Glutamatergic neuron (in vitro differentiated cells): ENCODE measurements at places on chromosomes 5 and 9. TPM values are rescaled to one million over a fixed set of nuclear protein-coding genes. Genes with fewer than 3 reads are reported as not detected.

- no peak overlapping the region for H3K4me3 ChIP-seq
- no peaks in the 10 kb centered on the region for H3K36me3 ChIP-seq
- H3K27ac ChIP-seq: no peak overlapping the region
Observed at GRCh38 chr9:27566118-27566517, 7.2 kb downstream of the C9orf72 start.

- peaks cover 4% of the 10 kb centered on the region for H3K27me3 ChIP-seq
- no peak for DNase-seq
Observed at GRCh38 chr9:120265791-120266190, 314.2 kb downstream of the CDK5RAP2 start.

DNA sequence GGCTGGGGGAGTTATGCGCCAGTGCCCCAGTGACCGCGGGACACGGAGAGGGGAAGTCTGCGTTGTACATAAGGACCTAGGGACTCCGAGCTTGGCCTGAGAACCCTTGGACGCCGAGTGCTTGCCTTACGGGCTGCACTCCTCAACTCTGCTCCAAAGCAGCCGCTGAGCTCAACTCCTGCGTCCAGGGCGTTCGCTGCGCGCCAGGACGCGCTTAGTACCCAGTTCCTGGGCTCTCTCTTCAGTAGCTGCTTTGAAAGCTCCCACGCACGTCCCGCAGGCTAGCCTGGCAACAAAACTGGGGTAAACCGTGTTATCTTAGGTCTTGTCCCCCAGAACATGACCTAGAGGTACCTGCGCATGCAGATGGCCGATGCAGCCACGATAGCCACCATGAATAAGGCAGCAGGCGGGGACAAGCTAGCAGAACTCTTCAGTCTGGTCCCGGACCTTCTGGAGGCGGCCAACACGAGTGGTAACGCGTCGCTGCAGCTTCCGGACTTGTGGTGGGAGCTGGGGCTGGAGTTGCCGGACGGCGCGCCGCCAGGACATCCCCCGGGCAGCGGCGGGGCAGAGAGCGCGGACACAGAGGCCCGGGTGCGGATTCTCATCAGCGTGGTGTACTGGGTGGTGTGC is at the start of gene RXFP3:
Gene RXFP3 (plus strand): TSS at position 6 of the 636 bp plus-strand sequence. CDS start 355 bp downstream, at position 361.
- H3K27me3 ChIP-seq: peaks cover 7% of the 10 kb centered on the region
- H3K4me3 ChIP-seq: peak within 1 kb of the TSS; percentile 89
- DNase-seq: peak; percentile 31
- H3K4me1 ChIP-seq: peaks cover 15% of the 10 kb centered on the region
- H3K27ac ChIP-seq: no peak within 1 kb of the TSS

- no peak for DNase-seq
- peaks cover 3% of the 10 kb centered on the region for H3K27me3 ChIP-seq
- no peak overlapping the region for H3K4me3 ChIP-seq
- H3K27ac ChIP-seq: no peak overlapping the region
- peaks cover 19% of the 10 kb centered on the region for H3K4me1 ChIP-seq
Observed at GRCh38 chr5:67095346-67096171, 101.0 kb downstream of the CD180 start.

DNA sequence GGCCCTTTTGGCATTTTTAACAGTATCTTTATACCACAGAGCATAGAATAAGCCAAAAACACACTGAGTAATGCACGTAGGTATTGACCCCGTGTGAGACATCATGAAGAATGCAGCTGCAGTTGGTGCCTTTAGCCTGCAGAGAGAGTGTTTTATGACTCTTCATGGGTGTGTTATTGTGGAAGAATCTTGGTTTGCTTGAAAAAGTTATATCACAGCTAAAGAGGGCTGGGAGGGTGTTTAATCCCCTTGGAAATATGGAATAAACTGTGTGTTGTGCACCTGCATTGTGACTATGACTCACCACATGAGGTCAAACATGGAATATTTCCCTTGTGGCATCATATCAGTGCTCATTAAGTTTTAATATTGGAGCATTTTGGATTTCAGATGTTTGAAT is 458.7 kb downstream of the CDH9 start:
- no peaks in the 10 kb centered on the region for H3K4me1 ChIP-seq
- H3K4me3 ChIP-seq: no peak overlapping the region
- H3K27ac ChIP-seq: no peak overlapping the region
- DNase-seq: no peak

The STING1 gene
- not detected for total RNA-seq

- H3K27me3 ChIP-seq: peaks cover 4% of the 10 kb centered on the region
- no peak for DNase-seq
- no peaks in the 10 kb centered on the region for H3K4me1 ChIP-seq
- no peak overlapping the region for H3K27ac ChIP-seq
Observed at GRCh38 chr5:180689071-180689694, 39.8 kb upstream of the FLT4 start.

- no peaks in the 10 kb centered on the region for H3K4me1 ChIP-seq
- DNase-seq: no peak
- no peak overlapping the region for H3K4me3 ChIP-seq
- H3K36me3 ChIP-seq: no peaks in the 10 kb centered on the region
- H3K27me3 ChIP-seq: peaks cover 3% of the 10 kb centered on the region
- H3K27ac ChIP-seq: no peak overlapping the region
Observed at GRCh38 chr5:78925129-78925876, 59.8 kb downstream of the ARSB start.

GRCh38 chr9:13648676-13649075 is 369.2 kb upstream of the MPDZ start:
- no peak for DNase-seq
- H3K27ac ChIP-seq: no peak overlapping the region
- no peaks in the 10 kb centered on the region for H3K4me1 ChIP-seq
- no peak overlapping the region for H3K4me3 ChIP-seq
- H3K27me3 ChIP-seq: no peaks in the 10 kb centered on the region
- H3K36me3 ChIP-seq: no peaks in the 10 kb centered on the region

DNA sequence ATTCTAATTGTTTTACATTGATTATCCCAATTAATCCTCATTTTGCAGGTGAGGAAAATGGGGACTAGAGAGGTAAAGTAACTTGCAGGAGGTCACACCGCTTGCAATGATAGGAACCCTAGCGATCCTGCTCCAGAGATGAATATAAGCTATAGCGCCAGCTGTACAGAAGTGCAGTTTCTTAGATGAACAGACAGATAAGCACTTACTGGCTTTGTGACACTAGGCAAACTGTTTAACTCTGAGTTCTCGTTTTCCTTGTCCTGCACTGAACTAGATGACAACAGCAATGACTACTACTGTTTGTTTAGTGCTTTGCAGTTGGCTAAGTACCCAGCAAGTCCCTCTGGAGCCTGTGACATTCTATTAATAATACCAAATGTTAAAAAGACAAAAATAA is 11.1 kb downstream of the LHX6 start:
- peaks cover 47% of the 10 kb centered on the region for H3K27me3 ChIP-seq
- peaks cover 10% of the 10 kb centered on the region for H3K36me3 ChIP-seq
- no peak overlapping the region for H3K4me3 ChIP-seq
- no peak overlapping the region for H3K27ac ChIP-seq
- no peak for DNase-seq
- H3K4me1 ChIP-seq: peaks cover 18% of the 10 kb centered on the region

The ARRDC1 gene
- total RNA-seq: 22.5 TPM

- no peak for DNase-seq
- H3K4me1 ChIP-seq: no peaks in the 10 kb centered on the region
- H3K4me3 ChIP-seq: no peak overlapping the region
Observed at GRCh38 chr5:68554571-68555279, 339.2 kb downstream of the PIK3R1 start.

DNA sequence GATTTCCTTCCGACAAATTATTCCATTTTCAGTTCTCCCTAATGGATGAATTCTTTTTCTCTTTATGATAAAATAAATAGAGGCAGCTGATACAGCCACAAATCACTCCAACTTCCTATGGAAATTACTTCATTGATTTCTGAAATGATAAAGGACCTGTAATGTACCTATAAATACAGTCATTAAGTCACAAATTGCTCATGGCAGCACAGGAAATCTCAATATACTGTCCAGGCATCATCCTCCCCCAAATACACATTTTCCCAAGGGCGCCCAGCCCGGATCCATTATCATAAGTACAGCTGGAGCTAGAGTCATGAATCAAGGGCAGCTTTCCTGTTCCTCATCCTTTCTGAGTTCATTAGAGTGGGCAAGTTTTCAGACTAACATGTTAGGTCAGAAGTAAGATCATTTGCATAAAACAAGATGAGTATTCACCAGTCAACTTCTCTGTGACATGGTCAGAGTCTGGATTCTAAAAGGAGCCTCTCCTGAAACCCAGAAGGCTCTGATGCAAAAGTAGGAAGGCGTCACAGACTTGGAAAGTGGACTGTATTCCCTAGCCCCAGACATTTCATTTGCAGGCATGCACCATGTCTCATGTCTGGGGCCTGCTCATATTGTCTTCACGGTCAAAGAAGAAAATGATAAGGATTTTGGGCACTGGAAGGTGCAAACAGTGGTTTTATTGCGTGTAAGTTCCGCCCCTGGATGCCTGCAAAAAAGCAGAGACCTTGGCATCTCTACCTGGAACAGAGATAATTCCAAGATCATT is 383.2 kb downstream of the PLK2 start:
- DNase-seq: peak; percentile 23
- H3K27ac ChIP-seq: no peak overlapping the region
- H3K4me1 ChIP-seq: peaks cover 4% of the 10 kb centered on the region
- no peak overlapping the region for H3K4me3 ChIP-seq
- no peaks in the 10 kb centered on the region for H3K36me3 ChIP-seq

DNA sequence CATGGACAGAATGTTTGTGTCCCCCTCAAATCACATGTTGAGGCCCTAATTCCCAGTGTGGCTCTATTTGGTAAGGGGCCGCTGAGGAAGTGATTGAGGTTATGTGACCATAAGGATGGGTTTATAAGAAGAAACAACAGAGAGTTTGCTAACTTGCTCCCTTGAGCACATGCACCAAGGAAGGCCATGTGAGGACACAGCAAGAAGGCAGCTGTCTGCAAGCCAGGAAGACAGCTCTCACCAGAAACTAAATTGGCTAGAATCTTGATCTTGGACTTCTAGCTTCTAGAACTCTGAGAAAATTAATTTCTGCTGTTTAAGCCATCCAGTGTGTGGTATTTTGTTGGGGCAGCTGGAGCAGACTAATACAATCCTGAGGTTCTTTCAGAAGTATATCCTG is 35.2 kb upstream of the CDC42SE2 start:
- peaks cover 4% of the 10 kb centered on the region for H3K4me1 ChIP-seq
- no peak overlapping the region for H3K27ac ChIP-seq
- peaks cover 2% of the 10 kb centered on the region for H3K27me3 ChIP-seq
- no peak for DNase-seq
- H3K4me3 ChIP-seq: no peak overlapping the region
- H3K36me3 ChIP-seq: no peaks in the 10 kb centered on the region

DNA sequence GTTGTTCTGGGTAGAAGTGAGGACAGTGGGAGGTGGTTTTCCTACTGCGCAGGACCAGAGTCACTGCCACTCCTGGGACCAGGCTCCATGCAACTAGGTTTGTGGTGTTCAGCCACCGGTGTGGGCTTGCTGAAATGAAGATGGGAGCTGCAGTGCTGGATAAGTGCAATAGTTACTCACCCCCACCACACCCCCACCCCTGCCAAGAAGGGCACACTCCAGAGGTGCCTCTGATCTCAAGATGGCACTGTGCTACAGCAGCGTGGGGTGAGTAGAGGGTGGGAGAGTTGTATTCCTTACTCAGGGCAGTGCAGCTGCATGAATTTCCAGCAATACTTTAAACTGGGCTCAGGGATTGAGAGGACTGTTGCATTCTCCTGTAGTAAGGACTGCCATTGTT is 187.4 kb upstream of the TLX3 start:
- no peak for DNase-seq
- H3K4me3 ChIP-seq: no peak overlapping the region
- H3K27ac ChIP-seq: no peak overlapping the region
- no peaks in the 10 kb centered on the region for H3K36me3 ChIP-seq
- no peaks in the 10 kb centered on the region for H3K4me1 ChIP-seq
- no peaks in the 10 kb centered on the region for H3K27me3 ChIP-seq

DNA sequence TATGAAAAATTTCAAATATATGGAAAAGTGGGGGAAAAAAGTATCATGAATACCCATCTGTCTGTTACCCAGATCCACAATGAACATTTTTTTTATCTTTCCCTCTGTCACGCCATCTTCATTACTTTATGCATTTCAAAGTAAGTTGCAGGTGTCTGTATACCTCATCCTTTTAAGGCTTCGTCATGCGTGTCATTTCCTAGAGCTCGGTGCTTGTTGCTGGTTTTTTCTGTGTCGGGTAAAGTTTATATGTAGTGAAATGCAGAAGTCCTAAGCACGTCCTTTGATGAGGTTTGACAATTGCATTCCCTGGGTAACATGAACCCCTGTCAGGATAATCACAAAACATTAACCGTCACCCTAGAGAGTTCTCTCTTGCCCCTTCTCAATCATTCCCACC is 52.1 kb downstream of the DAPK1 start:
- peaks cover 7% of the 10 kb centered on the region for H3K27me3 ChIP-seq
- H3K27ac ChIP-seq: no peak overlapping the region
- peaks cover 4% of the 10 kb centered on the region for H3K36me3 ChIP-seq
- H3K4me1 ChIP-seq: peaks cover 49% of the 10 kb centered on the region
- no peak for DNase-seq
- H3K4me3 ChIP-seq: no peak overlapping the region

GRCh38 chr9:33404788-33405362 is 2.5 kb upstream of the AQP7 start:
- H3K4me1 ChIP-seq: peaks cover 5% of the 10 kb centered on the region
- peaks cover 6% of the 10 kb centered on the region for H3K27me3 ChIP-seq

DNA sequence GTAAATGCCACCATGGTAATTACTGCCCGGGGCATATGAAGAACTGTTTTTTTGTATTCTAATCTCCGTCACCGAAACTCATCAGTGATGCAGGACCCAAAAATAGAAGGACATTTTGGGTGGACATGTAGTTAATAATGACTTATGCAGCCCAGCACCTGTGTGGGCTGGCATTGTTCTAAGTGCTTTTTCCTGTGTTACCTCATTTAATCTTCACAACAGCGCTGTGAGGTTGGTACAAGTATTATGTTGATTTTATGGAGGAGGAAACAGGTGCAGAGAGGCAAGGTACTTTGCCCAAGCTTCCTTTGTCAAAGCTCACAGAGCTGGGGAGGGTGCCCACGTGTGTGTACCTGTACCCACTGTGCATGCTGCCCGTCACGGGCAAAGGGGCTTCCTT is 58.4 kb downstream of the DAPK1 start:
- H3K27me3 ChIP-seq: peaks cover 2% of the 10 kb centered on the region
- DNase-seq: no peak
- H3K36me3 ChIP-seq: no peaks in the 10 kb centered on the region
- H3K27ac ChIP-seq: no peak overlapping the region
- peaks cover 43% of the 10 kb centered on the region for H3K4me1 ChIP-seq
- no peak overlapping the region for H3K4me3 ChIP-seq

DNA sequence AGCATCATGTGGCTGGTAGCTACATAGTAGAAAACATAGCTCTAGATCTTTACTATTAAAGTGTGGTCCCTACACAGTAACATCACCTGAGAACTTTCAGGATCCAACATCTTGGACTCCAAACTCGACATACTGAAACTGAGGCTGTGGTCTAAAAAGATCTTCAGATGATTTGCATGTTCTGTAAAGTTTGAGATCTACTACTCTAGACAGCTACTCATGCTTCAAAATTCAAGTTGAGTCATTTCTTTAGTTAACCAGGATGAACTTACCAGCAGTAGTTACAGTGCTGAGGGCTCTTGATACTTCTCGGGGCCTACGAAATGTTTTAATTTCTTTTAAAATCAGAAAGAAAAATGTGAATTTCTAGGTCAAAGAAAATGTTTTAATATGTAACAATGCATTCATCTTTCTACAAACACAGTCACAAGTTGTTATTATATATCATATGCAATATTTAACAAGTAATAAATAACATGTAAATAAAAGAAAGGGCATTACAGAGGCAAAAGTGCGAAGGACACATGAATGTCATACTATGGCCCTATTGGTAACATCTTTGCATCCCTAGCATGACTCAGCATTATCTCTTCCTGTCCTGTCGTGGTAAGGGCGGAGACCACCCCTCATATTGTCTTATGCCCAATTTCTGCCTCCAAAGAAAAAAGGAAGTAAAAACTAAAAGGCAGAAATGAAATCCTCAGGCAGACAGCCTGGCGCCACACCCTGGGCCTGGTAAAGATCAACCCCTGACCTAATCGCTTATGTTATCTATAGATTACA is 563.9 kb upstream of the TLE4 start:
- no peak for DNase-seq
- no peaks in the 10 kb centered on the region for H3K36me3 ChIP-seq
- no peaks in the 10 kb centered on the region for H3K4me1 ChIP-seq
